Activated CD4-positive, CD25-positive, alpha-beta regulatory T cell treated with anti-CD3 and anti-CD28 coated beads, Interleukin-2, amount 50 U/mL, for 72 hours (primary cell): ENCODE measurements at places on chromosomes 5 and 9.

DNA sequence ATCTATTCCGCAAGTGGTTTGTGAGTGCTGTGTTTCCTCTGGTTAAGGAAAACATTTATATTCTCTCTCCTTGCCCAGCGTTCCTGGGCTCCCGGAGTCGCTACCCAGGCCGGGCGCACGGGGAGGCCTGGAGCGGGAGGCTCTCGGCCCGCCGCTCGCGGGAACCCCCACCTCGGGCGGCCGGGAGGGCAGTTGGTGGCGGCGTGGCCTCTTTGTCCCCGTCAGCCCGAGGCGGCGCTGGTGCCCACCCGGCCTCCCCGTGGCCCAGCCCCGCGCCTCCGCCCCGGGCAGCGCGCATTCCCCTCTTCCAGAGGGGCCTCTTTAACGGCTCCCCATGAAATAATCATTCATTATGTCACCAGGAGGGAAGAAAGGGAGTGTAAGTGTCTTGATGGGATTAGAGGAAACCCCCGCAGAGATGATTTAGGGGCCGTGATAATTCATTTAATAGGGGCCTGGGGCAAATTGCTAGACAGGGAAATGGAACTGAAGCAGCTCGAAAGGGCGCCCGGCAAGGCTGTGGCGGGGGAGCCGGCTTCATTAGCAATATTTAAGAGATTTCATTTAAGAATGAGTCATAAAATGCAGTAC, 181.9 kb upstream of the TBCA start:
- no peak for DNase-seq

DNA sequence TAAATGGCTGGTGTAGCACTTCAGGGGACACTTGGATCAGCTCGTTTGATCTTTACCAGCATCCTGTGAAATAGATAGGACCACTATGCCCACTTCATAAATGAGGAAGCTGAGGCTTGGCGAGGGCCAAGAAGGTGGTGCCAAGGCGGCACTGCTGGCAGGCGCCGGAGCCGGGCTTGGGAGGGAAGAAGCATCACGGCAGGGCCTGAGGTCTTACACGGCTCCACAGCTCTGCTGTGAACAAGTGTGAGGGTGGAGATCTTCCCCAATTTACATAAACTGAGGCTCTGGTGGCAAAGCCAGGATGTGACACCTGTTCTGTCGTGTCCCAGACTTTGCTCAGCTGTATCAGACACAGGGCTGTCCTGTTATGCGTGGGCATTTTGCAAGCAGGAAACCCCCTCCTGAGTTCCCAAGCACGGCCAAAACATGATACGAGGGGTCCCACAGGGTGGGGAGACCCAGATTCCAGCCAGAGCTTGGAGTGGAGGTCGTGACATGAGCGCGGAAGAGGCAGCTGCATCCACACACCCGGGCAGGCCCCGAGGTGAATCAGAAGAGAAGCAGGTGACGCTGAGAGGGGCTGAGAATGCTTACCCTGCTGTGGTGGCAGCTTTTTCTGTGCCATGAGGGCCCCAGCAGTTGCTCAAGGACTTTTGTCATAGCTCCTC, 117.5 kb upstream of the BOD1 start:
- DNase-seq, result no peak

DNA sequence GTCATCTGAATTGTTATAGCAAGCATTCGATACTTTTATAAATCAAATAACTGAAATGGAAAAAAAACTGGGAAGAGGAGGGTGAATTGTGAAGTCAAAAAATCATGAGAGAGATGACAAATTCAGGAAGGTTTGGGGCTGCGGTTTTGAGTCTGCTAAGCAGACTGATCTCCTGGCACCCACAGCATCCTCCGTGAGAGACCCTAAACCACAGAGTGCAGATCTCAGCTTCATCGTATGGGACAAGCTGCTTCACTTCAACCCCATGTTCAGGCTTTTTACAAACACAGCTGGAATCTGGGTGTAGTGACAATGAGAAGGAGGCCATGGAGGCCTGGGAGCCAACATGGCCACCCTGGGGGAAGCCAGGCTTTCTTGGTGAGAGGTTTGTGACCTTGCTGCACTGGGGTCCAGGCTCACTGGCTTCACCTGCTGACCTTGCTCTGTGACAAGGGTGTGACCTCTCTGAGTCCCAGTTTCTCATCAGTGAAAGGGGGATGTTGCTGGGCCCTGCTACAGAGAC, 19.4 kb downstream of the USP20 start:
- DNase-seq, result no peak

DNA sequence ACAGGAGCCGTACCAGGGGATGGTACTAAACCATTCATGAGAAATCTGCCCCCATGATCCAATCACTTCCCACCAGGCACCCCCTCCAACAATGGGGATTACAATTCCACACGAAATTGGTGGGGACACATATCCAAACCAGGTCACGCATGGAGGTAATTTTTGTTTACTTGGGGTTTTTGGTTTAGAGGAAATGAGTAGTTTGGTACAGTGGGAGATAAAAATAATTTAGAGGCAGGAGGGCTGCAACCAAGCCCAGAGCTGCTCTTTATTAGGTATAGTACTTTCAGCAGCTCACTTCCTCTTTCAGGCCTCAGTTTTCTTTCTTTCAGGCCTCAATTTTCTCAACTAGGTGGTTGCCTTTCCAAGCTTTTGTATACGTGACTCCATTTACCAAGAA, 23.2 kb downstream of the PRUNE2 start:
- DNase-seq, result no peak

GRCh38 chr9:96566498-96567202, 53.0 kb downstream of the CDC14B start:
- peak; percentile 75 for DNase-seq

GRCh38 chr5:109354761-109355160, 55.0 kb downstream of the PJA2 start:
- no peak for DNase-seq

DNA sequence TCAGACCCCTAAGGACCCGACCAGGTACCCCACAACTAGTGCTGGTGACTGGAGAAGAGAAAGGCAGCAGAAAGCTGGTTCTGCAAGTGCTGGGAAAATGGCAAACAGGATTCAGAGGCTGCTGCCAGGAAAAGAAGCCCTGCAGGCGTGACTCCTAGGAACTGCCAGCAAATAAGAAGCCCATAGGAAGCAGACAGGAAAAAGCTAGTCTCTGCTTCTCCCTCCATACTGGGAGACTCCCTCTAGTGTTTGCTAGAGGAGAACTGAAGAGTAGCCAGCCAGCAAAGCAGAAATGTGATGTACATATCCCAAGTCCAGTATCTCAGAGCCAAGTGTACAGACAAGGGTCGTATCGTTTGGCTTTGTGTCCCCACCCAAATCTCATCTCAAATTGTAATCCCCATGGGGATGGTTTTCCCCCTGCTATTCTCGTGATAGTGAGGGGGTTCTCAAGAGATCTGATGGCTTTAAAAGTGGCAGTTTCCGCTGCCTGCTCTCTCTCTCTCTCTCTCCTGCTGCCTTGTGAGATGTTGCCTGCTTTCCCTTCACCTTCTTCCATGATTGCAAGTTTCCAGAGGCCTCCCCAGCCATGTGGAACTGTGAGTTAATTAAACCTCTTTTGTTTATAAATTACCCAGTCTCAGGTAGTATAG, 38.1 kb upstream of the TUSC1 start:
- DNase-seq, result no peak

DNA sequence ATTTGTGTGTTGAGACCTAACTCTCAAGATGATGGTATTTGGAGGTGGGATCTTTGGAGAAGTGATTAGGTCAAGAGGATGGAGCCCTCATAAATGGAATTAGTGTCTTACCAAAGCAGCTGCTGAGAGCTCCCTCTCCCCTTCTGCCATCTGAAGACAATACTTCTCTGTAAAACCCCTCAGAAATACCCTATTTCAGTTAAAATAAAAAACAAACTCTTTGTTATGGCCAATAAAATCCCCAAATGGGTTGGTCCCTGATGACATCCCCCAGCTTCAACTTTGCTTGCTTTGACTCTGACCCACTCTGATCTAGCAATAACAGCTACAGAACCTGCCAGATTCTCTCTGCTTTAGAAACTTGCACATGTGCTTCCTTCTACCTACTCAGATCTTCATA, 100.9 kb downstream of the SNCAIP start:
- no peak for DNase-seq

DNA sequence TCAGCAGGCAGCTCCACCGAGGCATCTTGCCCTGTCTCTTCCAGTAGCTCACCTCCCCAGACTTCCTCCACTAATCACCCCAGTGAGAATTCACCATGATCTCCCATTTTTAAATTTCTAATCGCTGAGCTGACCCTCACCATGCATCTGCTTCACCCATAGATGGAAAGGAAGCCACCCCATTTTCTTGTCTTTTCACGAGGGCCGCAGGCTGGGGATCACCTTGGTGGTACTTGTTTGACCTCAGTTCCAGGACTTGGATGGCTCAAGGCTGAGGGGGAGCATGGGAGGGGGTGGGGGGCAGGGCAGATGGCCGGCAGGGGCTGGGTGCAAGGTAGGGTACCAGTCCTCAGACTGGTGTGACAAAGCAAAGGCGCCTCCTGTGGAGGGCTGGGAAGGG, 3.6 kb downstream of the PROP1 start:
- DNase-seq, result no peak

DNA sequence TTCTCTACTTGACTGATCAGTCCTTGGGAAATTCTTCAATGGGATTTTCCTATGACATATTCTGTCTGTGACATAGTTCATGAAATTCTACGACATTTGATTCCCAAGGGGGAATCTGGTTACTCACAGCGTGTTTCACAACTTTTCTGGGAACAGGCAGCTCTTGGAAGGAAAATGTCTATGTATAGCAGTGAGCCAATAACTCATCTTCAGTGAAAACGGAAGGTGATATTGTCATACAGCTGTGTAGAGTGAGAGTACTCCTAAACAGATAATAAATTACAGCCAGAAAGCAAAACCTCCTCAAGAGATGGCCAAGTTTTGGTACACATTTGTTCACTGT, 91.4 kb downstream of the C9orf152 start:
- no peak for DNase-seq

DNA sequence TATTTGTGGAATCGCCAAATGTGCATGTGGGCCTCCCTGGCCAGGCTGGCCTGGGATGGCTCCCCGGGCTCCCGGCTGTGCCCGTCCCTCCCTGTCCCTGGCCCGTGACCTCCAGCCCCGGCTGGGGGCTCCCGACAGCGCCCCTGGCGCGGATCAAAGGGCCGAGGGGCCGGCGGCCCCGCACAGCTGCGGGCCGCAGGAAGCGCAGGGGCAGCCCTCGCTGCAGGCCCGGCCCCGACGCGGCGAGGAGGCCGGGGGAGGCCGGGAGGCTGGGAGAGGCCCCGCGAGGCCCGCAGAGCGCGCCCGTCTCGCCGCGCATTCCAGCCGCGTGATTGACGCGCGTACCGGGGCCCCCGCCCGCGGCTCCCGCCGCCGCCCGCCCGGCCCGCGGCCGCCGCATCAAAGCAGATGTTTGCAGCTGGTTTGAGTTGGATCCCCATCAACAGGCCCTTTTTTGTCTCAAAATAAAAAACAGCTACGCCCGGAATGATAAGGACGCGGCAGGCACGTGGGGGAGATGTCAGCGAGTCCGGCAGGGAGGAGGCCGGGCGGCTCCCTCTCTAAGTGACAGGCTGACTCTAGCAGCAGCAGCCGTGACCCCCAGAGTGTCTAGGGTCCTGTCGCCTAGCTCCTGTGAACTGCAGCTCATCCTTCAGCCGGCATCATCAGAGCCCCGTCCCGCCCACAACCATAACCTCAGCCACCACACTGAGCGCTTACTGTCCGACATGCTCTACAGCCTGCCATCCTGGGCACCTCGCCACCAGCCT, 69.4 kb downstream of the LMX1B start:
- DNase-seq, result no peak

- no peak for DNase-seq
Measured at GRCh38 chr5:59767681-59768151, 125.8 kb downstream of the PDE4D start.

DNA sequence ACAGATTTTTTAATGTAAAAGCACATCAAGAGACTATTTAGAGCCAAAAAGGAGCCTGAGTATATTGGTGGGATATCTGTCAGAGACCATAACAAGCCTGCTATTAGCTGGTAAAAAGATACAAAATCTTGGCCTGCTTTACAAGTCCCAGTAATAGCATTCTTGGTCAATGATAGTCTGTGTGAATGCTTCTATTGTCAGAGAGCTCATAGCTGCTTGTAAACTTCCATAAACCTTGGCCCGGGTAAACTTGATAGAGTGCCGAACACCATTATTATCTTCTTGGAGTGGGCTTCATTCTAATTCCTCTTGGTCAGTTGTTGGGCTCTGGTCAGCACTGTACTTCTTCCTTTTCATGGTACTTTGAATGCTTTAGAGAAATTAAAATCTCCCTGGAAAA, 64.0 kb downstream of the UBAP1 start:
- no peak for DNase-seq

DNA sequence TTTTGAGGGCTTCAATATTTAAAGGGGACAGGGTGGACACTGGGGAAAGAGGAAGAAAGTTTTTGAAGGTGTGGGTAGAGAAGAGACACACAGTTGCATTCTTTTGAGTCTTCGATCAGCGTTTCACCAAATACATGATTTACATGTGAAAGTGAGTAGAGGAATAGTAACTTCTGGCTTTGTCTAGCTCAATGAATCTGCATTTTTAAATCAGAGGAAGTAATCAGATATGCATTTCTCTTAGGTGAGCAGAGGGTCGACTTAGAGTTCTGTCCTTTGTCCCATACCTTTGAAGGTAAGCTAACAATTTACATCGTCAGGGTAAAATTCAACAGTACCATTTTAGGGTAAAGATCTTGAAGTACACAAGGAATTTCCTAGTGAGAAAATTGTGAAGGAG, 406.4 kb upstream of the ZNF462 start:
- no peak for DNase-seq

- DNase-seq, result no peak
Measured at GRCh38 chr5:75469017-75469416, 42.4 kb downstream of the CERT1 start.

DNA sequence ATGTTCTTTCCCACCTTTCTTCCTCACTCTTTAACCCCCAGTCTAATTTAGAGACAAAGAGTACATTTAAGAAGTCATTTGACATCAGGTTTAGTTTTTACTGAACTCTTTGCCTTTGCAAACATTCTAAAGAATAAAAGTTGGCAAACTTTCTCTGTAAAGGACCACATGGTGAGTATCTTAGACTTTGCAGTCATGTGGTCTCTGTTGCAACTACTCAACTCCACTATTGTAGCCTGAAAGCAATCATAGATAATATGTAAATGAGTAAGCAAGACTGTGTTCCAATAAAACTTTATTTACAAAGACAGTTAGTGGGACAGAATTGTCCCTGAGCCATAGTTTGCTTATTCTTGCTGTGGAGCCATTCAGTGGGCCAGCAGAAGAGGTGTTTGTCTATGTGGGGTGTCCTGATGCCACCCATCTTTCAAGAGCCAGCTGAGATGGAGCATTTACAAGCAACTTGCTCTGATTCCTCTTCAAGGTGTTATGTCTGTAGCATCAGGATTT, 25.4 kb downstream of the ABLIM3 start:
- no peak for DNase-seq

GRCh38 chr5:135317286-135317685, 81.7 kb downstream of the MACROH2A1 start:
- no peak for DNase-seq

- DNase-seq, result no peak
Measured at GRCh38 chr5:112757468-112758208, 20.0 kb downstream of the APC start.

DNA sequence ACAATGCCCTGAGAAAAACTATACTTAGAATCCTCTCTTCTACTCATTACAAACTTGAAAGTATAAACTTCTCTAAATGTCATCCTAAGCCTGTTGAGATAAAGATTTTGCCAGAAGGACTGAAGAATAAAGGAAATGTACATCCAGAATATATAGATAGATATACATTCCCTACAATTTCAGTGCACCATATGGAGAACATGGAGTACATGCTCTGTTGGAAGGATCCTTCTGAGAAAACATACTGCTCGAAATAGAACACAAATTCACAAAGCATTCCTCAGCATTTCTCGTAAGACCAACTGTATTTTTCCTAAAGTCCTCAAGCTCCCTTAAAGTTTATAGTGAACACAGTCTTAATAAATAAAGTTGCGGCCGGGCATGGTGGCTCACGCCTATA, 69.7 kb upstream of the RASA1 start:
- no peak for DNase-seq
